ACHN (cell line): ENCODE measurements at places on chromosomes 7 and 10.

DNA sequence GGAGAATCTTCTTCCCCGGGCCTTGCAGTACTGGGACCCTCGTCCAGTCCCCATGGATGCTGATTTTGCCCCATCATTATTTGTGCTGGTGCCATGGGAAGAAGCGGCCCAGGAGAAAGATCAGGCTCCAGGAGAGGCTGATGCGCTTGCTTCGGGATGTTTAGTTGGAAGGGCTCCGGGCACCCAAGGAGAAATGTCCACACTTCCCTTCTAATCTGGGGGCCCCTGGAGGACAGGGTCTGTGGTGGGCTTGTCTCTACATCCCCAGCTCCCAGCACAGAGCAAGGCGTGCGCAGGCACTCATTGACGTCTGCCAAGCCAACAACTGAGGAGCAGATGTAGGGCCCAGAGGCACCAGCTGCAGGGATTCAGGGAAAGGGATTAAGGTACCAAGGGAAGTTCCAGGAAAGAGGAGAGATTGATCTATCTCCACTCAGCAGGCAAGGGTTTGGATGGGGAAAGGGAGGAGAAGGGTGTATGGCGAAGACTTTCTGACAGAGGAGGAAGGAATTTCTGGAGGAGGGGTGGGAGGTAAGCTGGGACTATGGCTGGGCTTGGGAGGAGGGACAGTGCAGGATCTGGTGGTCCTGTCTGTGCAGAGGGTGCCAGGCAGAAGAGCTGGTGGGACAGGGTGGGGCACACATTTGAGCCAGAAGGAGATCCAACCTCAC is 38.7 kb upstream of the LEP start:
- DNase-seq = no peak

DNA sequence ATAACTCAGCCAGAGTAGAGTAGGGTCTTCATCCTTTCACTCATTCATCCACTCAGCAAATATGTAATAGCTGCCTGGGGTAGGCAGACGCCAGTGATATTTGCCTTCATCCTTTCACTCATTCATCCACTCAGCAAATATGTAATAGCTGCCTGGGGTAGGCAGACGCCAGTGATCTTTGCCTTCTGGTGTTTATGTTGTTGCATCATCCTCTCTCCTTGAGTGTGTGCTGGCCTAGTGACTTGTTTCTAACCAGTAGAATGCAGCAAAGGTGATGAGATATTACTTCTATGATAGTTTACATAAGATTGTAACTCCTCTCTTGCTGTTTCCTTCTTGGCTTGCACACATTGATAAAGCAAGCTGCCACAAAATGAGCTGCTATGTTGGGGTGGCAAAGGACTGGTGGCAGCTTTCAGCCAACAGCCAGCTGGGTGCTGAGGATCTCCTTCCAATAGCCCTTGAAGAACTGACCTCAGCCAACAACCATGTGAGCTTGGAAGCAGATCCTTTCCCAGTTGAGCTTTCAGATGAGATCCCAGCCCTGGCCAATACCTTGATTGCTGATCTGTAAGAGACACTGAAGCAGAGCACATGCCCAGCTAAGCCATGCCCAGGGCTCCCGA is 23.2 kb upstream of the MTPN start:
- no peak for DNase-seq

- no peak for DNase-seq
These were observed 199.9 kb upstream of the GRB10 start for GRCh38 chr7:50982626-50983025.

DNA sequence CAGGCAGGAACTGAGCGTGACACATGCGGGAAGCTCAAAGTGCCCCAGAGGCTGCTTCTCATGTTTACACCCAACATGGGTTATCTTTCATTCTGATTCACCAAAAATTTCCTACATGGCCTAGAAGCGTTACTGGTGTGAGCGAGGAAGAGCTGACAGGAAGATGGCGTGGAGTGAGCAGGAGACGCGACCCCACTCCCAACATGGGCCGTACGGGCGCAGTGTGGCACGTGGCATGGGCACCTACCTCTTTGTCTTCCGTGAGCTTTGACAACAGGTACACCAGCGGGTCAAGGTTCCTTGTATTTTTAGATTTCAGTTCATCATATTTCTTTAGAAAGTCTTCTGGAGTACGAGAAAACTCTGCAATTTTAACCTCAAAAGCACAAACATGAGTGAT is 8.9 kb downstream of the TUBGCP2 start:
- DNase-seq = no peak

DNA sequence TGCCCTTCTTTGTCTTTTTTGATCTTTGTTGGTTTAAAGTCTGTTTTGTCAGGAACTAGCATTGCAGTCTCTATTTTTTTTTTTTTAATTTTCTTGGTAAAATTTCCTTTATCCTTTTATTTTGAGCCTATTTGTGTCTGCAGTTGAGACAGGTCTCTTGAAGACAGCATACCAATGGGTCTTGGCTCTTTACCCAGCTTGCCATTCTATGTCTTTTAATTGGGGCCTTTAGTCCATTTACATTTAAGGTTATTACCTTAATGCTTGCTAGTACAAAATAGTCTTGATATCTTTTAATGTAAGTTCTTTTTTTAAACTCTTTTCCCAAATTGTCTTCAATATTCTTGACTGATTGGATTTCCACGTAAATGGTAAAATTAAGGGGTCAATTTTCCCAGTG is 398.3 kb upstream of the CHRM2 start:
- no peak for DNase-seq
